ENCODE measurements at places on chromosomes 11 and 22.

DNA sequence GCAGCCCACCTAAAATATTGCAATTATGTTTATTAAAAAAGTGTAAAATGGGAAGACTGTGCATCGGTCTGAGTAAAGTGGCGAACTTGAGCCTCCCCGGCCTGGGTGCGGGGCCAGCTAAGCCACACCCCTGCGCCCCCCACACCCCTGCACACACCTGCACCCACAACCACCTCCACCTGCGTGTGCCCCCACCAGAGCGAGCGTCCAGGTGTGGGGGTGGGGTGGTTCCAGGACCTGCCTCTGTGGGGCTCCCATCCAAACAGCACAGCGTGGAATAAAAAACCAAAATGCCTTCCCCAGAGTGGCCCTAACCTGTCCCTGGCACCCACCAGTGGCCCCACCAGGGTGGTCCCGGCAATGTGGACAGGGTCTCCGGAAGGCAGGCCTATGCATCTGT is 30.1 kb upstream of the CARS1 start:
- no peak for DNase-seq

- DNase-seq = no peak
Observed at GRCh38 chr11:90601261-90601660, 378.4 kb upstream of the CHORDC1 start.

GRCh38 chr11:94794287-94795168 is 26.4 kb downstream of the AMOTL1 start:
- DNase-seq = no peak

DNA sequence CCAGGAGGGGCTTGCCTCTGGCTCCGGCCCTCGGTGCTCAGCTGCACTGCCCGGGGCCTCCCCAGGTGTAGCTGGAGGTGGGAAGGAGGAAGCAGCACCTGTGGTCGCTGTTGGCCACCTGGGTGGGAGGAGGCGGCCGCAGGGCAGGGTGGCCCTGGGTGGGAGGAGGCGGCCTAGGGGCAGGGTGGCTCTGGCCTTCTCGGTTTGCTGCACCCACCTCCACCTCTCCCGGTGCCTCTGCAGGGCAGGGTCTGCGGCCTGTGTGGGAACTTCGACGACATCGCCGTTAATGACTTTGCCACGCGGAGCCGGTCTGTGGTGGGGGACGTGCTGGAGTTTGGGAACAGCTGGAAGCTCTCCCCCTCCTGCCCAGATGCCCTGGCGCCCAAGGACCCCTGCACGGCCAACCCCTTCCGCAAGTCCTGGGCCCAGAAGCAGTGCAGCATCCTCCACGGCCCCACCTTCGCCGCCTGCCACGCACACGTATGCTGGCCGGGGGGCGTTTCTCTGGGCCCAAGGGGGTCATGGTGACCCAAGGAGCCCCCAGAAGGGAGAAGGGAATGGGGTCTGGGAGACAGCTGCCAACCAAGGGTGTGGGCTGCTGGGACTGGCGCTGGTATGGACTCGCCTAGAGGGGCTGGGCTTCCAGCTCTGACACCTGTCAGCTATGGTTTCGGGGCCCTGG is 20.6 kb downstream of the MUC5AC start:
- no peak for DNase-seq

- no peak for DNase-seq
Observed at GRCh38 chr11:108733479-108734116, 68.7 kb downstream of the DDX10 start.

DNA sequence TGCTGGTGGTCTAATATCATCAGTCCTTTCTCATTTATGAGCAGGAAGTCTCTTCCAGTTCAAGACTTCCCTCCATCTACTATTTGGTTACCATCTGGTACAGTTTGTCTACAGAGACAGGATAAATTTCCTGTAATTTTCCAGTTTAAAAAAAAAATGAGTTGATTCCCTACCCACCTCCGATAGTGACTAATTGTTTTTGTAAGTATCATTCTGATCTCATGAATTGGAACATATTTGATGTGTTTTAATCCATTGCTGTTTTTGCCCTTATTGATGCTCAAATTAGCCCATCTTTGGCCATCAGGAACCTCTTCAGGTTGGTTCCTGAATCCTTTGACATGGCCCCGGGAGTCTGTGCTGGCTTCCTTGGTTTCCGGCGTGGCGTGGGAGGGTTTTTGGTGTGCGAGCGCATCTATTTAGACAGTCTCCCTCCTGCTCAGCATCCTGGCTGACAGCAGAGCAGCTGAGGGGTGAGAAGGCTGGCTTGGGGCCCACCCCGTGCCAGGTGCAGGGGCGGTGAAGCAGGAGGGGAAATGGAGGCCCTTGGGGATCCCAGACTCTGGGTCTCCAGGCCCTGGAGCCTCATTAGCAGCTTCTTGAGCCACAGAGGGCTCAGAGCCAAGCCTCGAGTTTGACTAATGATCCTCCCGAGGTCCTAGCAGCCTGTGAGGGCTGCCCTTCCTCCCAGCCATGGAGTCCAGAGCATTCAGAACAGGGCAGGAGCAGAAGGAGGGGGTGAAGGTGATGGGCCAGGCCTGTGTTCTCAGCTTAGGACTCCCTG is 6.8 kb downstream of the OMP start:
- DNase-seq = no peak

DNA sequence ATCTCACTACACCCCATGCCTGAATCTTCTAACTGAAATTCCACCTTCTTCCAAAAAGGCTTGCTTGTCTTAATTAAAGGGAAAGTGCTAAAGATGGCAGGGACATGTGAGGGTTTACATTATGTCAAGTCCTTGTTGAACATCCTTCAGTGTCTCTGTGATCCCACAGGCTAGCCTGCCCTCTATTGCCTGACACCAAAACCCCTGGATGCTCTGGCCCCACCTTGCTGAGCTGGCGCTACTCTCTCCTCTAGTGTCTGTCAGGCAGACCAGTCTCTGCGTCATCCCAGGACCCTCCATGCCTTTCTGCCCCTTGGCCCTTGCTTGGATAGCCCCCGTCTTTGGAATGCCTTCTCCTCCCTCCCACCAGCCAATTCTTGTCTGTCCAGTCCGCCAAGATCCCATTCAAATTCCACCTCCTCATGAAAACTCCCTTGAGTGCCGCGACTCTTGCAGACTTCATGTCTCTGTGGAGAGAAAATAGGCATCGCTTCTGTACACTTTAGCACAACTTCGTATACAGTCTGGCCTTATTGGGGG is 69.3 kb downstream of the PKNOX2 start:
- DNase-seq = no peak

DNA sequence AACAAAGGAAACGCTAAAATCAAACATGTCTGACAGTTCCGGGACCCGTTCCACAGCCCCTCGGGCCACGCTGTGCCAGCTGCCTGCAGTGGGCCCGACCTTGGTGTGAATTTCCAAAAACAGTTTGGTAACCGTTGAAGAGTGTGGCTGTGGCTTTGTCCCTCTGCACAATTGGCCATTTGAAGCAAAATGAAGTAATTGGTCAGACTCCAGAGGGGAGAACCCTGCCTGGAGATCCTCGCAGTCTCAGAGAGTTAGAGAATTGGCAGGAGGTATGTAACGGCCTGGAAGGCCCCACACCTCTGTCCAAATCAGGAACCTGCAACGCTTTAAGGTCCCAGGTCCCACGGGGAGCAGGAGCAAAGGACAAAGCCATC is 26.3 kb downstream of the TRMU start:
- no peak for DNase-seq

- DNase-seq = no peak
Observed at GRCh38 chr11:111642542-111642941, 40.3 kb downstream of the SIK2 start.

DNA sequence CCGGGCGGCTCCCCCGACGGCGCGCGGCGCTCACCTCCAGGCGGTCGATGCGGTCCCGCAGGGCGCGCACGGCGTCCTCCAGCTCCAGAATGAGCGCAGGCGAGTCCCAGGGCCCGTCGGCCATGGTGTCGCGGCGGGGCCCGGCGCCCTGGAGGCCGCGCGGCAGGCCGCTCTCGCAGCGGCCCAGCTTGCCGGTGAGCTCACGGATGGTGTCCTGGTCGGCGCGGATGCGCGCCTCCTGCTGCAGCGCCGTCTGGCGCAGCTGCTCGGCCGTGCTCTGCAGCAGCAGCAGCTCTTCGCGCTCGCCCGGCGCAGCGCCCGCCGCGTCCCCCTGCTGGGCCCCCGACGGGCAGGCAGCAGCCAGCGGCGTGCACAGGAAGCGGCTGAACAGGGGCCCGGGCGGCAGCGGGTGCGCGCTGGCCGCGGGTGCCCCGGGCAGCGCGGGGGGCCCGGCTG is 599 bp downstream of the NPTXR start:
- peak; percentile 45 for DNase-seq

DNA sequence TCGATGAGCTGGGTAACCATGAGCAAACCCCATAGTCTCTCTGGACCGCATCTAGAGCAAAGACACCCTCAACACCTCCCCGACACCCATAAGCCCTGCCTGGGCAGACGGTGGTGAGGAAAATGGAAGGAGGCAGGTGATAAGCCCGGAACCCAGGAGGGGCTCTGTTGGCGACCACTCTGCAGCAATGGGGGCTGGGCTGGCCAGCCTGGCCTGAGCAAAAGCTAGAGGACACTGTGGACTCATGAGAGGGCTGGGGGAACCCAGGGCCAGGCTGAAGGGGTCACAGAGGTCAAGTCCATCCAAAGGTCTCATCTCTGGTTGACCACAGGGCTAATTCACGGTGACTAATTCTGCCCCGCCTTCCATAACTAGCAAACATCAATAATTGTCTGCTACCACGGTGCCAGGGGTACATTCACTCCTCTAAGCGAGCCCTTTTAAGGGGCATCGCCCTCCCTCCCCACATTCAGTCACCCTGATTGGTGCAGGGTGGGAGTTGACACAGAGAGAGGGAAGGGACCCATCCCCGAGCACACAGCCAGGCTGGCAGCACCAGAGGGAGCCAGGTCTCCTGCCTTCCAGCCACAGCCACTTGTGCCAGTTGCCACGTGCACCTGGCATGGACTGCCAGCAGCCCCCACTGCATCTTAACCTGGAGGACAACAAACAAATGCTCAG is 4.0 kb downstream of the PYGM start:
- DNase-seq = no peak

GRCh38 chr22:39580006-39580441 is 9.5 kb downstream of the CACNA1I start:
- DNase-seq = no peak

GRCh38 chr11:60763692-60764369 is 7.2 kb downstream of the MS4A15 start:
- DNase-seq = no peak

GRCh38 chr11:66050581-66051231 is 1.5 kb upstream of the SF3B2 start:
- DNase-seq = no peak

DNA sequence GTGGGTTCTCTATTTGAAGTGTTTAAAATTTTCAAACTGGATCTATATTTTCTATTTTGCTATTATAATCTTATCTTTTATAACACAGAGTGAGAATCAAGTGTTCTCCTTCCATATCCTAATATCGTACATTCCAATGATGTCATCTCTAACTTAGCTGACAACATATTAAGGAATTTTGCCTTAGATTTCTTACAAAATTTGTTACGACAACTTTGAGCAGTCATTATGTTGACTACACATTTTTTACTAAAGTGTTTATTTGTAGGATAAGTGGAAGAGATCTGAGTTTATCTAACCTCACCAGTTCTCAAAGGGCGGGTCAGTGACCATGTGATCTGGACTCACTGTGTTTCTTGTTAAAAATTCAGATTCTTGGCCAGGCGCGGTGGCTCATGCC is 12.7 kb downstream of the BTG4 start:
- no peak for DNase-seq

DNA sequence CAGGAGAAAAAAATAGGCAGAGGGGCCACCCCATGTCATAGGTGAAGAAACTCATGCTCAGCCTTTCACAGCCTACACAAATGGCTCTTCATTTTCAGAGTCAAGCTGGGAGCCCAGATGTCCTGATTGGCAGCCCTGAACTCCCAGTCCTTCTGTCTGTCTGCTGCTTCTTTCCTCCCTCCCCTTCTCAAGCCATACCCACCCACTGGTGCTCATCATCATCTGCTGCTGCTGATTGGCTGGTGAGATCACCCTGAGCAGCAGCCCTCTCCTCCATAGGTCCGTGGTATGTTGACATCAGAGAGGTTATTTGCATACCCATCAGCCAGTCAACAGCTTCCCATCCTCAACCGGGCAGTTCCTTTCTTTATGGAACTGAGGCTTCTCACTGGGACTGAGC is 46.1 kb upstream of the PRDM11 start:
- DNase-seq = no peak

- no peak for DNase-seq
Observed at GRCh38 chr11:133697161-133697560, 148.2 kb downstream of the SPATA19 start.

DNA sequence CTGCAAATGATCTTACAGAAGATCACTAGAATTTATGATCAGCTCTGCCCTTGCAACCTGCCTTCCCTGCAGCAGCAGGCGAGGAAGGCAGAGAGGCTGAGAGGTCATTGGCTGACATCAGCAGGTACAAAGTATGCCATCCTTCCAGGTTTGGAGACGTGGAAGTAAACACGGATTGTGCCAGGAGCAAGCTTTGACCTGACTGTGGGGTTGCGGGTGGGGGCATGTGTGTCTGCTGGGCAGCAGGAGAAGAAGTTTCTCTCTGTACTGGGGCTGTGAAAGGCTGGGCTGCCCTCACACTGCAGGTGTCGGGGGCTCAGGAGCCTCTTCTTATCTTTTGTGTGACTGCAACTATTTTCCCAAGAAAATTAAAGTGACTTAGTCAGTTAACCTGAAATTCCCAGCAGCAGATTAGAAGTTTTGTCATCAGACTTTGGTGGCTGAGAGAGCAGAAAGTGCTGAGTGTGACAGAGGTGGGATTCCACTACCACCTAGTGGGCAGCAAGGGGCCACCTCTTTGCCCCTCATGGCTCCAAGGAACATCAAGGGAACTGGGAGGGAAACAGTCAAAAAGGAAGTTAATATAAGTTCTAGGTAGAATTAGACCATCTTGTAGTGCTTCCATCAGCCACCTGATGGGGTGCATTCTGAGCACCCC is 565.9 kb downstream of the ETS1 start:
- no peak for DNase-seq

DNA sequence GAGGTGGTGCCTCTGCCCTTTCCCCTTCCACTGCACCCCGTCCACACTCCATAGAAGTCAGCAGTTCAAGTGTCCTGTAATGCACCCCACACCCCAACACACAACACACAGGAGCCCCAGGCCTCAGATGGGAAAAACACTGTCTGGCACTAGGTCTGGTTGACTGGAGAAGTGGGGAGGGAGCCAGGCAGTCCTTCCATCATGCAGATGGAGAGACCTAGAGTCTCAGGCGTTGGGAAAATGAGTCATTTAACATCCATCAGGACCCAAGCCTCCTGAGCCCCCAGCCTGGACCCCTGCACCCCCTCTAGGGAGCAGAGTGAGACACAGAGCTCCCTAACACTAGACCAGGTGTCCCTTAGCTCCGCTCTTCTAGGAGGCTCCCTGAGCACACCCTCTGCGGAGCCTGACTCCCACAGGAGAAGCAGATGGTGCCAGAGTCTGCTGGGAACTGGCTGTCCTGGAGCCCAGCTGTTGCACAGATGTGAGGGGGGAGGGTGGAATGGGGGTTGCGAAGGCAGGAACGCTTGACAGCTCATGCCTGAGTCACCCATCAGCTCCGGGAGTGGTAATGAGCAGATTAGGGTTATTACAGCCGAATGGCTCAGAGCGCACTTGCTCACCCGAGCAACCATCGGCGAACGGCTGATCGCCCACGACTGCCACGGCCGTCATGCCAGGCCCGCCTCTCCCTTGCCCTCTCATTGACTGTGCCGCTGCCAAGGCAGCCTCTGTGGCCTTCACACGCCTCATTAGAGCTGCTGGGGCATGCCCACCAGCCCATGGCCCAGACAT is 22.1 kb upstream of the SYT7 start:
- no peak for DNase-seq
